ENCODE measurements at places on chromosomes 11 and 22.

DNA sequence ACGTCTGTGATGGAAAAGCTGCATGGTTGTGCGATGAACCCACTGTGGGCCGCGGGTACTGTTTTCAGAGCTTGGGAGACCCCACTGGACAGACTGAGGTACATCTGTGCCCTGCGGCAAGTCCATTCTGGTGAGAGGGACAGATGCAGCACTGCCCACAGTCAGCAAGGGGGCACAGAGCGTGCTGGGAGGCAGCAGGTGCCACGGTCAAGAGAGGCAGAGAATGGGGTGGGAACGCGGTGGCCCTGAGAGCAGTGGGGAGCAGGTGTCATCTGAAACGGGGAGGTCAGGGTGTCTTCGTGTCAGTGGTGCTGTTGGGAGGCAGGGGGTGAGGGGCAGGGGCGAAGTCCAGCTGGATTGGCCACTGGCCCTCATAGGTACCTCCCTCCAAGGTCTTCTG lies 32.0 kb downstream of the TBC1D22A start:
- no peak for DNase-seq

GRCh38 chr11:133955945-133956421 lies 785 bp downstream of the IGSF9B start:
- no peak for DNase-seq

DNA sequence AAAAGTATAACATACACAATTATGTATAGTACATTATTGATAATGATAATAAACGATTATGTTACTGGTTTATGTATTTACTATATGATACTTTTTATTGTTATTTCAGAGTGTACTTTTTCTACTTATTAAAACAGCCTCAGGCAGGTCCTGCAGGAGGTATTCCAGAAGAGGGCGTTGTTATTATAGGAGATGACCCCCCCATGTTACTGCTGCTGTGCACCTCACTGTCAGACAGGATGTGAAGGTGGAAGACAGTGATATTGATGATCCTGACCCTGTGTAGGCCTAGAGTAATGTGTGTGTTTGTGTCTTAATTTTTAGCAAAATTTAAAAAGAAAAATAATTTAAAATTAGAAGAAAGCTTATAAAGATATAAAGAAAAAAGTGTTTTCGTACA lies 57.6 kb downstream of the REXO2 start:
- DNase-seq = no peak

DNA sequence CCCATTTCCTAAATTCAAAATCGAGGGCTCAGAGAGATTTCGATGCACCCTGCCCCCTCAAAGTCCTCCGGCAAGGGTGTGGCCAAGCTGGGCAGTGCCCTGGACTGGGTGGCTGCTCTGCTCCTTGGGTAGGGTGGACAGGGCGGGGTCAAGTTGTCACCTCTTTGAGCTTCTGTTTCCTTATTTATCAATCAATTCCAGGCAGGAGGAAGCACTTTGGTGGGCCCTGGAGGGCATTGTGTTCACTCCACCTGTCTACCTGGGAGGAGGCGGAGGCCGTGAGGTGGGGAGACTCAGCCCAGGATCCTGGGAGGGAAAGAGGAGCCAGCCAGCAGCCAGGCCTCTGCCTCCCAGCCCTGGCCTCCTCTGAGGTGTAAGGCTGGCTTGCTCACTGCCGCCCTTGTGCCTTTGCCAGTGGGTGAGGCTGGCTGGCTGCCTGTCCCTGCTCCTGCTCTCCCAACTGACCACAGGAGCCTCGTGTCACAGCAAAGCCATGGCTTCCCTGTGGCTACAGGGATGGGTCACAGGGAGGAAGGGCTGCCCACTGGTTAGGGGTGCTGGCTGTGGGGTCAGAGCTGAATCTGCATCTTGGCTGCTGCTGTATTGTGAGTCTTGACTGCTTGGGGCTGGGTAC lies 25.5 kb upstream of the SHISAL1 start:
- DNase-seq = no peak

DNA sequence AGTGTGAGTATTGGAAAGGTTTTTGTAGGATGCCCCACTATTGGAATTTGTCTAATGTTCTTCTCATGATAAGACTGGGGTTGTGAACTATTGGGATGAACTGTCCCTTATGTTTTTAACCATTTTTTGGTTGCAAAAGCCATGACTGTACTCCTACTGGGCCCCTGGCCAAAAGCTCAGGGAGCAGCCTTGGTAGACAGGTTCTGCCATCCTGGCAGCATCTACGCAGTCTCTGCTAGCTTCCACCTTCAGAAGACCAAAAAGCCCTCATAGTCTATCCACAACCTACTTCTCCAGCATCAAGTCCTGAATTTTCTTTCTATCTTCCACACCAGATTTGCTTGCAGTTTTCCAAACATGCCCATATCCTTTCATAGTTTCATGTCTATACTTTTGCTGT lies 211.8 kb downstream of the TENM4 start:
- no peak for DNase-seq

DNA sequence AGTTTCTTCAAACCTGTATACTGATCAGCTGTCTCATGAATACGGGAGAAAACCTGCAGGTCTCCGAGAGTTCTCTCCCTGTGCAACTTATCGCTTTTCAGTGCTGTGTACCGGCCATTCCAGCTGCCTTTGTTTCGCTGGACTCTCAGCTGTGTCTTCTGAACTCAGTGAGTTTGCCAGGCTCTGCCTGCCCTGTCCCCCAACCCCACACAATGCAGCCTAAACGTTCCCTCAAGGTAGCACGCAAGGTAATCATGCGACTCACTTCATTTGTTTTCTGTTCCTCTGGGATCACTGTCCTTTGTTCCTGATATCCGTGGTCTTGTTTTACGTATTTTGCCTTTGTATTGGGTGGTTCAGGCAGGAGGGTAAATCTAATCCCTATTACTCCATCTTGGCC lies 13.5 kb downstream of the RBM7 start:
- DNase-seq = no peak

DNA sequence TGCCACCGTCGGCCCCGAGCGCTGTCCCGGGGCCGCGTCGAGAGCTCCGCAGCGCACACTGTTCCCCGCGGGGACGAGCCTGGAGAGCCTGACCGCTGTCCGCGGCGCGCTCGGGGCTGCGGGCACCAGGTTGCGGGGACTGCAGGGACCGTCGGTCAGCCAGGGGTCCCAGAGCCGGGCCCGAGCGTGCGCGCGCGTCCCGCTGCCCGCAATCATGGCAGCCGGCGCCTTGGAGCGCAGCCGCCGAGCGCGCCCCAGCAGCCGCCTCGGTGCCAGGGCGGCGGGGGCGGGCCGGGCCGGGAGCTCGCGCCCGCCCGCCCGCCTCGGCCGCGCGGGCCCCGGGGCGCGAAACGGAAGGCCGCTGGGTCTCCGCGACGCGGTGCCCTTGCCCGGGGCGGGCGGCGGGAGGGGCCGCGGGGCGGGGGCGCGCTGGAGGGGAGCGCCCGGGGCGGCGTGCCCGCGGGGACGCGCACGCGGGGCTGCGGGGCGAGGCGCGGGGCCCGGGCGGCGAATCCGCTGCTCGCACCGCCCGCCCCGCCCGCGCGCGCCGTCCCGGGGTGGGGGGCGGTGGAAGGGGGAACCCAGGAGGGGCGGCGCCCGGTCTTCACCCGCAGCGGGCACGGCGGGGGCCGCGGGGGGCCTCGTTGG lies 79.4 kb upstream of the PPARA start:
- no peak for DNase-seq
